ENCODE measurements at places on chromosomes 12 and 14.

- no peak for DNase-seq
Observed at GRCh38 chr12:52251367-52252051, 18.5 kb downstream of the KRT7 start.

DNA sequence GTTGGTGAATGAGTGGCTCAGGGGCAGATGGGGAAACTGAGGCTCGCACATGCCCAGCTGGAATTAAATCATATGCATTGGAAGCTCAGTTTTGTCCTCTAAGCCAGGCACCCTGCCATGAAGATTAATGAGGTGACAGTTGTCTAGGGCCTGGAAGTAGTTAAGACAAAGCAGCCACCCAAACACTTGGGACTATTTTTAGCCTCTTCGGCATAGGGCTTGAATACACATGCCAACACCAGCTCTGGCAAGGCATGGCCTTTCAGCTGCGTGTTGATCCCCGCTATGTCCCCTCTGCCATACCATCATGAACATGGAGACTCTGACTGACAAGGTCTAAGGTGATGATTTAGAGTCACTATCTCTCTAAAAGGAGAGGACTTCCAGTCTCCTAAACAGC is 250.2 kb downstream of the KSR2 start:
- no peak for DNase-seq

DNA sequence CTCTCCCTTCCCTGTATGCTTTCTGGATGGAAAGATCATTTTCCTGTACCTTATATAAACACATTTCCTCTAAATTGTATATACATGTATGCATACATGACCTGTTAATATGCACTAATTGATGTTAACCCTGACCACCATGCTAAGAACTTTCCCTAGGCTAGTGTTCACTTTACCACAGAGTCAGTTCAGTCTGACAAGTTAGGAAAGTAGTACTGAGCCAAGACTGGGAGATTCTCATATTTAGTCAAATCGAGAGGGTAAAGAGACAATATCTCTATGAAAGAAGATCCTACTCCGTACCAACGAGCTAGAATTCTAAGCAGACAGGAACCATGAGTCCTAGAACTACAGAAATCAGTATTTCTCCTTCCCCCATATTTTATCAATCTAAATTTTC is 36.8 kb downstream of the ATF7 start:
- DNase-seq: no peak

- DNase-seq: no peak
Observed at GRCh38 chr12:110937104-110937641, 16.8 kb upstream of the MYL2 start.

DNA sequence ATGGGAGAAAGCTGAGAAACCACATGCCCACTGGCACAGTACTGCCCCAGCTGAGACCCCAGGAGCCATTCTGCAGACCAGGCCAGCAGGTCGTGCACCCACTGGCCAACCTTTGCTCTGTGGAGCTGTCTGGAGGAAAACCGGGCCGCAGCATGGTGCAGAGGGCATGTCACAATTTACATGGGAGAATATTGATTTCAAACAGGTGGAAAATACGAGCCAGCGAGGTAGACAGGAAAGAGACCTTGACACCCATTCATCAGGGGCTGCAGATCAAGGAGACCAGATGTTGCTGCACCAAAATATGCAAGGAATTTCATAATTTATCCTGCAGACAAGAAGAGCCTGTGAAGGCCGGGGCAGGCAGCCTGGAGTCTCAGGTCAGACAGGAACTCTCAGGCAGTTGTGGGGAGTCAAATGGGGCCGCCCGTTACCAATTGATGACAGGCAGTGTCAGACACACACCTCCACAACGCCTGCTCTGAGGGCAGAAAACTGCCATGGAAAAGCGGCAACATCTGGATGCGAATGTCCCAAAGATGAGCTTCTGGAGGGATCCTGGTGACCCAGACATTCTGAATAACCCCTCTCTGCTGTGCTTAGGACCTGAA is 74.6 kb upstream of the BCL11B start:
- no peak for DNase-seq

GRCh38 chr12:91877456-91878235 is 268.0 kb downstream of the BTG1 start:
- DNase-seq: no peak

DNA sequence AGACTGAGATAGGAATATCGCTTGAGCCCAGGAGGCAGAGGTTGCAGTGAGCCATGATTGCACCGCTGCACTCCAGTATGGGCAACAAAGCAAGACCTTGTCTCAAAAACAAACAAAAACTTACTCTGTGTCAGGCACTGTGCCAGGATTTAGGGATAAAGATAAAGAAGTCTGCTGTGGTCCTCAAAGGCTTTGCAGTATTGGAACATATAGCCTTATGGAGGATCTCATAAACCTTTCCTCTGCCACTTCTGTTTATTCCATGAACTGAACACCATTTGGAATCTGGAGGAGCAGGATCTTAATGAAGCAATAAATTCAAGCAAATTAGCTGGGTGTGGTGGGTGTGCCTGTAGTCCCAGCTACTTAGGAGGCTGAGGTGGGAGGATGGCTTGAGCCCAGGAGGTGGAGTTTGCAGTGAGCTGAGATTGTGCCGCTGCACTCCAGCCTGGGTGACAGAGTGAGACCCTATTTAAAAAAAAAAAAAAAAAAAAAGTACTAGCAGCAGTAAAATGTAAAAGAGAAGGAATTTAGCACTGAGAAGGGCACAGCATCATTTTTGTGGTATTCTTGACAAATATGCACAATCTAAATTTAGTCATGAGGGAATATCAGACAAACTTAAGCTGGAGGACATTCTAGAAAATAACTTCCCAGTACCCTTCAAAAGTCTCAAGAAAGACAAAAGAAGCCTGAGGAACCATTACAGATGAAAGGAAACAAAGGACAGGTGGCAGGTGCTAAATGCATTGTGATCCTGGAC is 27.1 kb downstream of the BMAL2 start:
- DNase-seq: no peak

DNA sequence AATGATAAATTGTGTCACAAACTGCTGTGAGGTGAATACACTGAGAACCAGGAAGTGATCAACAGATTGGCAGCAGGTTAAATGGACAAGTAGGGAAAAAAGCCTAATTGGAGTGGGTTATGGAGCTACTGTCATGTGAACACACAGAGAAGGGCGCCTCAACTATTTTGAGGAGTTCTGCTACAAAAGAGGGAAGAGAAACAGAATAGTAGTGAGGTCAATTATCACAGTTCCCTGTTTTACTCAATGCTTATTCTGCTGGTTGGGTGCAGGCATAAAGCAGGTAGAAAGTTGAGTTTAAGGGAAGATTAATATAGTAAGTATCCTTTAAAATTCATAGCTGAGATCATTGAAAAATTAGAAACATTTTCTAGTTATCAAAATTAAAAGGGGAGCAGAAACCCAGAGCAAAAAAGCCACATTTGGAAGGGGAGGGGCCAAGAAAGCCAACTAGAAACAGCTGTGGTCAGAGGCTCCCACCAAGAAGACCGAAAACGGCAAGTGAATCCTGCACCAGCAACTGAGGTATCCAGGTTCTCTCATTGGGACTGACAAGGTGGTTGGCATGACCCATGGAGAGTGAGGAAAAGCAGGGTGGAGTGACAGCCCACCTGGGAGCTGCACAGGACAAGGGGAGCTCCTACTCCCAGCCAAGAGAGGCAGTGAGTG is 105.7 kb downstream of the ZC3H14 start:
- DNase-seq: no peak
